ENCODE measurements at places on chromosomes 3 and 15.

DNA sequence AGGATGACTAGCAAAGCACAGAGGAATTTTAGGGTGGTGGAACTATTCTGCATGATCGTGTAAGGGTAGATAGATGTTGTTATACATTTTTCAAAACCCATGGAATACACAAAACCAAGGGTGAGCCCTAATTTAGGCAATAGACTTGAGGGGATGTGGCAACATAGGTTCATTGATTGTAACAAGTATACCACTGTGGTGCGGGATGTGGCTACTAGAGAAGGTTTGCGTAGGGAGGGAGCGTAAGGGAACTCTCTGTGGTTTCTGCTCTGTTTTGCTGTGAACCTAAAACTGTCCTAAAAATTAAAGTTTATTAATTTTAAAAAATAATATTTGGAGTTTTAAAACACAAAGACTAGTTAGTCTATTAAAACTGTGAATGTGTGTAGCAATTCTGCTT, 202.8 kb downstream of the PLCL2 start:
- no peak for DNase-seq

DNA sequence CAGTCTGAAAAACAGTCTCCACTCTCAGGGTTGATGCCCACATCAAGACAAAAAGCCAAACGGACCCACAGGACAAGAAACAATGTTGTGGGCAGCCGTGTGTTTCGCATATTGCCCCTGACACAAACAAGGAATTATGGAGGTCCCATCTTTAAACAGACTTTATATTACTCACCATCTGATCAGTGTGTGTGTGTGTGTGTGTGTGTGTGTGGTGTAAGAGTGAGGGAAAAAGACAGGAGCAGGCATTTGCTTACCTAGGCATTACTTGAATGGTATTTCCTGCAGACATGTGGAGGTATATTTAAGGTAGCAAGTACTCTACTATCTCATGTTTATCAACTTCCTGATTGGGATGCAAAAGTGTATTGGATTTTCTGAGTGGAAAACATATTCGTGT, 136.3 kb downstream of the TMCO5A start:
- no peak for DNase-seq

GRCh38 chr3:120763601-120764000, 21.1 kb downstream of the GTF2E1 start:
- no peak for DNase-seq

DNA sequence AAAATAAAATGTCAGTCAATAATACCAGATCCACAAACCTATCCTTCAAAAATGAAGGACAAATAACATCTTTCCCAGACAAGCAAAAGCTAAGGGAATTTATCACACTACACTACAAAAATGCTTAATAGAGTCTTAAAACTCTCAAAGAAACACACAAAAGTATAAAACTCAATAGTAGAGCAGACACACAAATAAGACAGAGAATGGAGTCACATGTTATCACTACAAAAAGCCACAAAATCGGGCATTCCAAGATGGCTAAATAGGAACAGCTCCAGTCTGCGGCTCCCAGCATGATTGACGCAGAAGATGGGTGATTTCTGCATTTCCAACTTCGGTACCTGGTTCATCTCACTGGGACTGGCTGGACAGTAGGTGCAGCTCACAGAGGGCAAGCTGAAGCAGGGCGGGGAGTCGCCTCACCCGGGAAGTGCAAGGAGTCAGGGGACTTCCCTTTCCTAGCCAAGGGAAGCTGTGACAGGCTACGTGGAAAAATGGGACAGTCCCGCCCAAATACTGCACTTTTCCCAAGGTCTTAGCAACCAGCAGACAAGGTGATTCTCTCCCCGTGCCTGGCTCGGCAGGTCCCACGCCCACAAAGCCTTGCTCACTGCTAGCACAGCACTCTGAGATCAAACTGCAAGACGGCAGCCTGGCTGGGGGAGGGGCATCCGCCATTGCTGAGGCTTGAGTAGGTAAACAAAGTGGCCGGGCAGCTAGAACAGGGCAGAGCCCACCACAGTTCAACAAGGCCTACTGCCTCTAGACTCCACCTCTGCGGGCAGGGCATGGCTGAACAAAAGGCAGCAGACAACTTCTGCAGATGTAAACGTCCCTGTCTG, 46.3 kb downstream of the SENP7 start:
- peak; percentile 7 for DNase-seq

GRCh38 chr3:149647285-149647684, 10.5 kb downstream of the WWTR1 start:
- DNase-seq: no peak

GRCh38 chr15:86863226-86863915, 783.7 kb downstream of the AGBL1 start:
- DNase-seq: no peak

DNA sequence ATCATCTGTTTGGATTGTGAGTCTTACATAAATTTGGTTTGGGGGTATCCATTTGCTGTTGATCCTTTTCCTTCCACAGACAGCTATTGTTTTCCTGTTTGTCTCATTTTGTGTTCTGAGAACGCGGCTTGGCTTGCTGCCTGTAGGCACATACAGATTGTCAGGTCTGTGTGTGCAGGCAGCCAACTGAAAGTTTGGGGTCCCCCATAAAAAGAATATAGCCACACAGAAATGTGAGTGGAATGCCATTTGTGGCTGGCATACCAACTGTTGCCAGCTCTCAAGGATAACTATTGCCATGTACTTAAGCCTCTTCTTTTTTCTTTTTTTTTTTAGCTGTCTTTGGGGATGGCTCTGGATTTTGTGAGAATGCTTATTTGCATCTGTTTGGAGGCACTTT, 1308.0 kb downstream of the ROBO1 start:
- DNase-seq: no peak

GRCh38 chr15:90340345-90340744, 11.7 kb upstream of the ZNF774 start:
- DNase-seq: no peak

- no peak for DNase-seq
Observed at GRCh38 chr15:71088683-71089082, 26.6 kb upstream of the THSD4 start.

DNA sequence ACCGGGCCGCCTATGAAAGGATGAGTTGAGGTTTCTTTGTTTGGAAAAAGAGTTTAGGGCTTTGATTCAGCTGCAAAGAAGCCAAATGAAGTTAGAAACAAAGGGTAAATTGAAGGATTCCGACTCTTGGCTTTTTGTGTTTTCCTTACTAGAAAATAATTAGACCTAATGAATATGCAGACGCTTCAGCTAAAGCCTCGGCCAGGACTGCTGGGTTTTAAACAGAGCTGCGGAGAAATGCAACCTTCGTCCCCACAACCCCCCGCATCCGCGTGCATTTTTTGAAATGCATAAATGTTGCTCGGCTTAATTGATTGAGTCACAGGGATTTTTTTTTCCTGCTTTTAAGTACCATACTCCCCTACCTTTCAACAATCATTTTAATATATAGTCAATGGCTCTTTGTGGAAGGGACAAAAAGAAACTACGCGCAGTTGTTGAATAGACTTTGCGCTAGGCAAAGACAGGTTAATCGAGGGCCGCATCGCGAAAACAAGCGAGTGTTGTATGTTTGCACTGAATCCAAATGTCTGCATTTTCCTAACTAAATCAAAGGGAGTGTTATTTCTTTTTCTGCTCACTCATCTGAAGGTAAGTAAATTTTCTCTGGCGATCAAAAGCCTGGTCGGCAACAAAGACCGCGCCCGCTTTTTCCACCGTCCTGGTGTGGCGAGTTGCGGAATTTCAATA, 1.3 kb upstream of the ZIC4 start:
- no peak for DNase-seq

DNA sequence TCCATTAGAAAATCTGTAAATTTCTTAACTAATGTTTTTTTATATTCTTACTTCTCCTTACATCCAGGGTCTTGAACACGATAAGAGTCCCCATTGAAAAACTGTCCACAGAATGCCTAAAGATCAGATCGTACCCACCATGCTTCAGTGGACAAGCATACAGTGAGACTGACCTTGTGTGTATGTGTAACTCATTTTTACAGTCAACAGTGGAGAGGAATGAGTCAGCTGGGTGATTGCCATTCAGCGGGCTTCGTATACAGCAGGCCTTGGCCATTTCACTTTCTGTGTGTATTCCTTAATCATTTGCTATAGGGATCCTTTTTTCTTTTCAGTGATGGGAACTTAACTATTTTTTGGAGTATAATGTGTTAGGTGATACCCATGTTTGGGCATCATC, 10.6 kb downstream of the PARP14 start:
- no peak for DNase-seq

- no peak for DNase-seq
Observed at GRCh38 chr3:124903896-124904834, 17.0 kb upstream of the ITGB5 start.

DNA sequence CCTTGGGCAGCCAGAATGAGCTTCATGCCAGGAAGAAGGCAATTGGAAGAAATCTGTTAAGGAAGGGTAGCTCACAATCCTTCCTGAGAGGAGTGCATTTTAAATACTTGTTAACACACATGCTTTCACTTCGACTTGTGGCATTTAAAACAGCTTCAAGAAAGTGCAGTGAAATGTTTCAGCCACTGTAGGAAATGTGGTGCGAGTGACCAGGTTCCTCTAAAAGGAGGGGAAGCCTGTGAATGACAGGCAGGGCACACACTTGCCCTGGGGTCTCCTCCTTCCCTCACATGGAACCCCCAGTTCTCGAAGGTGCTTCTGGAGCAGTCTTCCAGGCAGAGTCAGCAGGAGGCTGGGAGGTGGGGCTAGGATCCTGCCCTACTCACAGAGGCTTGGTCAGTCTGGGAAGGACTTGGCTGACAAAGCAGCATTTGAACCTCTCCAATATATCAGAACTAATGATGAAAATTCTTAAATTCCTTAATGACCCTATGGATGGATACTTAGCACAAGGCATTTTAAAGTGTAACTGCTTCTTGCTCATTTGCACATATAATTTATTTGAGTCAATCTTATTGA, 358.6 kb downstream of the CHST2 start:
- no peak for DNase-seq

DNA sequence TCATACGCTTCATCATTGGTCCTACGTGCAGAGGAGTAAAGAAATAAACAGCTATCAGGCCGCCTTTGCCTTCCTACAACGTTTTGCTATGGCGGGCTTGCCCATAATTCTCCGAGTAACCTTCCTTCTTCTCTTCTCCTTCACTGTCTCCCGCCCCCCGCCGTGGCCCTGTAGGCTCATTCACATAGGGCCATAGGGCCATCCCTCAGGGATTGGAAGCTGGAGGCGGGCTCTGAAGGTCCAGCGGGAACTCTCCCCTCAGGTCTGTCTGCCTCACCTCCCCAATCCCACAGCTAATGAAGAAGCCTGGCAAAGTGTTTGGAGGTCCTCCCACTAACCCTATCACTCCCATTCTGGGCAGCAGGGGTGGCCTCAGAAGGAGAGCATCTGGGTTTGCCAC, 43.6 kb downstream of the SEMA5B start:
- DNase-seq: no peak

DNA sequence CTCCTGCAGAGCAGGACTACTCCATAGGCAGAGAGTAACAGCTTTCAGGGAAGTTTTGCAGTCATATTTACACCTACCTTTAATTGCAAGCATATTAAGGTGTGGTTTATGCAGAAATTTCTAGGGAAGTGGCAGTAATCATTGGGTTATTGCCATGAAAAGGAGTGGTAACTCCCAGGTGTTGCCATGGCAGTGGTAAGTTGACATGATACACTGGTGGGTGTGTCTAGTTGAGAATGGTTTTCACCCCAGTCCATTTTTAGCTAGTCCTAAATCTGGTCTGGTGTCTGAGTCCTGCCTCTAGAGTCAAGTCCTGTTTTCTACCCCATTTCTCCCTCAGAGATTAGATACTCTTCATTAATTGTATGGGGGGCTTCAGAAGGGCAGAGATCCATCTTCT, 128.4 kb upstream of the GMNC start:
- DNase-seq: no peak

DNA sequence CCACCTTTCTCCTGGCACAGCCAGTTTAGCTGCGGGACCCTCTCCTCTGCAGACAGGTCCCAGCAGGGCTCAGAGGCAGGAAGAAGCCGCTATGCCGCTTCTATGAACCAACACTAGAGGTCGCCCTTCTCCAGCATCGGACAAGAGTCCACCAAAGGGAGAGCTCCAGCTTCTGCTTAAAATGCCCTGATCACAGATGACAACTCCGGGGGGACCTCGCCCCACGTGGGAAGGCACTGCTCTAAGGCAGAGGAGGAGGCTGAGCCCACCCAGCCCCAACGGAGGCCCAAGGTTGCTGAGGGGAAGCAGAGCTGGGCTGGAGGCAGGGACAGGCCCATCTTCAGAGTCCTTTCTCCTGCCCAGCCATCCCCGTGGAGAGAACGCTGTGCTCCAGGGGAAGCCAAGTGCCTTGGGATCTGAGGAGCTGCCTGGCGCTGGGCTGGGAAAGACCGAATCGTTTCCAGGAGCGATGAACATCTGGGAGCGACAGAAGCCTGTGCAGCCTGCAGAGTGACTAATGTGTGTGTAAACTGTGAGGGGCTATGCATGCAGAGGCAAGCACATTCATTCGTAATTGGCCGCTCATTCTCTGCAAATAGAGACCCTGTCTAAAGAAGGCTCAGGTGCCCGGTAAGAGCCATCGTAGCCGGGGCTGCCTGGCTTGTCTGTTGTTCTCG, 43.5 kb upstream of the BDH1 start:
- peak; percentile 76 for DNase-seq

DNA sequence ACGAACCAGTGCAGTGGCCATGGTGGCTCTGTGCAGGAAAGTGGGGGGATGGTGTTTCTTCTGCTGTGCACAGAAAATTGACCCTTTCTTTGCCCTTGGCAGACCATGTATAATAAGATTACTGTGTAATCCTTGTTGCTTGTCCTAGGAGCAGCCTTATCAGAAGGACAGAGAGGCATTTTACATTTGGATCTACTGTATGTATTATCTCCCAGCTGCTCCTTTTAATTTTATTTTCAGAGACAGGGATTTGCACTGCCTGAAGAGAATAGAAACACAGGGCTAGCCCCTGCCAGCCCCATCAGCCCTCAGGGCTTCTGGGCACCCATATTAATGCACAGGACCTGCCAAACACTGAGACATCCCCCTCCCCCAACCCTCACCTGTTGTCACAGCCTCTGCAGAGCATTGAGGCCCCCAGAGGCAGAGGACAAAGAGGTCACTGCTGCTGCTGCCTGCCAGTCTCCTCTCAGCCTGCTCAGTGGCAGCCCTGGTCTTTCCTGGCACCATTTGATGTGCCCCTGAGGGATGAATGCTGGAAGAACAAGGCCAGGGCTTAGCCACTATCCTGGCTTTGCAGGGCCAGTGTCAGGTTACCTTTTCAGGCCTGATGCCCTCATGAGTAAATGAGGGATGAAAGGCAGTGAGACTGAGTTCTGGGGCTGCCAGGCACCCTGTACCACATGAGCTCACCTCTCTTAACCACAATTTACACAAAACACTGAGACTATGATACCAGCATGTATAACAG, 533.4 kb downstream of the NTRK3 start:
- DNase-seq: no peak

DNA sequence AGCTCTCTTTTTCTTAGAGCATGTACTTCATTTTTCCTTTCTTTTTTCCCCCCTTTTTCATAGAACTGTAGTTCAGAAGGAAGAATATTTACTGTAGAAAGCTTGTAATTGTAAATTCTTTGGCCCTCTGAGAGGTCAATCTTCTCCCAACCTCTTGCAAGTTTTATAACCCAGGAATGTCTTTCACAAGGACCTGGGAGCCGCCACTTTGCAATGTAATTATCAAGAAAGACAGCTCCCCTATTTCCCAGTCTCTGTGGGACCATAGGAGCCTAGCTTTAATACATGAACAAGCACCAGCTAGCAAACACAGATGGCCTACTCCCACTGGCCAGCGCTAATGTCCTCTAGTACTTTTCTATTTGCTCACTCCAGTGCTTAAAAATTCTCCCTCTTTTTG, 51.4 kb downstream of the NFKBIZ start:
- no peak for DNase-seq

GRCh38 chr3:196163212-196163611, 48.0 kb downstream of the ZDHHC19 start:
- DNase-seq: no peak
